ENCODE measurements at places on chromosomes 3 and 15. TPM values are rescaled to one million over a fixed set of nuclear protein-coding genes. Genes with fewer than 3 reads are reported as not detected.

- DNase-seq = no peak
- H3K4me1 ChIP-seq = peaks cover 8% of the 10 kb centered on the region
- no peak overlapping the region for H3K27ac ChIP-seq
Observed at GRCh38 chr15:61337541-61337940, 108.4 kb upstream of the RORA start.

DNA sequence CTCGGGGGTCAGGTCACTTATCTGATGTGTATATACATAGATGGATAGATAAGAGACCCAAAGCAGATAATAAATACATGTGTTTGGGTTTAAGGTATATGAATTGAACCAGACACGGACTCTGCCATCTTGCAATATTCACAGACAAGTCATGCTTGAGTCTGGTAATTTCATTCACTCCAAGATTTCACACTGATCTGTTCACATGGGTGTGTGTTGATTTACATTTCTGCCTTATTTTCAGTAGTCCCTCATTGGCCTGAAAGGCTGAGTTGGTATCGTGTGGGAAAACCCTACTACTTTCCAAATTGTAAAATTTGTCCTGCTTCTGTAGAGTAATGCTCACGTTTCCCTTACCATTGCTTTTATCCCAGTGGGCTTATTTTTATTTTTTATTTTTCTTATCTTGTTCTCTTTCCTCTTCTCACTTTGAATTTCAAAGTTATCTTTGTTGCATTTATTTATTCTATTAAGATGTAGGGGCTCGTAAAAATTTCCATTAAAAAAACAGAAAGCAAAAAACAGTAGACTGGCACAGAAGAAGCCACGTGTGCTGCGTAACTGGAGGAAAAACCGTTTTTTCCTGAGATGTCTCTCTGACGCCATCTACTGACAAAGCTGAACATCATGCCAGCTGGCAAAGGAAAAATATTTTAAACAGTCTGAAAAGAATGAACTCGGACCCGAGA is 10.8 kb upstream of the MFSD1 start:
- no peak overlapping the region for H3K27ac ChIP-seq
- no peaks in the 10 kb centered on the region for H3K4me1 ChIP-seq
- no peaks in the 10 kb centered on the region for H3K36me3 ChIP-seq
- H3K27me3 ChIP-seq = no peaks in the 10 kb centered on the region
- DNase-seq = no peak
- H3K4me3 ChIP-seq = peak overlapping the region; percentile 11

- H3K36me3 ChIP-seq = no peaks in the 10 kb centered on the region
- H3K27ac ChIP-seq = no peak overlapping the region
- no peak for DNase-seq
- no peaks in the 10 kb centered on the region for H3K4me1 ChIP-seq
- no peak overlapping the region for H3K4me3 ChIP-seq
- no peaks in the 10 kb centered on the region for H3K27me3 ChIP-seq
Observed at GRCh38 chr3:88040529-88040928, 18.3 kb downstream of the CGGBP1 start.

DNA sequence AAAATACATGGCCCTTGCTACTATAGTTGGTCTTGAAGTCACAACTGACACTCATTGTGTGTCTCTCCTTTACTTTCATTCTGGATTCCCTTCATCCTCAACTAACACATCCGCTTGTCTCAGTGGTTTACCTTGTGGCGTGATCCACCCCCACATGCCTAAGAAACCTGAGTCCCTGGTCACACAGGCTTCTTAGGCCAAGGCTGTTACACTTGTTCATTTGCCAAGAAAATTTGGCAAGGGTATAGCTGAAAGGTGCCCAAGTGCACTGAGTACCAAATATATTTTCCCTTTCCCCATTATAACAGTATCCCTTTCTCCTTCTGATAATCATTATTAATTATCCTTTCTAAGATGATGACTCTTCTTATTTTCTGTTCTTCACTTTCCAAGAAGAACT is 207.6 kb upstream of the STAC start:
- H3K4me3 ChIP-seq = no peak overlapping the region
- H3K27ac ChIP-seq = no peak overlapping the region
- no peaks in the 10 kb centered on the region for H3K36me3 ChIP-seq
- H3K27me3 ChIP-seq = no peaks in the 10 kb centered on the region

- no peaks in the 10 kb centered on the region for H3K27me3 ChIP-seq
- no peaks in the 10 kb centered on the region for H3K36me3 ChIP-seq
- H3K4me3 ChIP-seq = no peak overlapping the region
- peak overlapping the region; percentile 59 for H3K27ac ChIP-seq
- peaks cover 23% of the 10 kb centered on the region for H3K4me1 ChIP-seq
Observed at GRCh38 chr3:196774191-196774820, 34.6 kb downstream of the PAK2 start.

Gene ALDH1A3
- 8.4 TPM for total RNA-seq

DNA sequence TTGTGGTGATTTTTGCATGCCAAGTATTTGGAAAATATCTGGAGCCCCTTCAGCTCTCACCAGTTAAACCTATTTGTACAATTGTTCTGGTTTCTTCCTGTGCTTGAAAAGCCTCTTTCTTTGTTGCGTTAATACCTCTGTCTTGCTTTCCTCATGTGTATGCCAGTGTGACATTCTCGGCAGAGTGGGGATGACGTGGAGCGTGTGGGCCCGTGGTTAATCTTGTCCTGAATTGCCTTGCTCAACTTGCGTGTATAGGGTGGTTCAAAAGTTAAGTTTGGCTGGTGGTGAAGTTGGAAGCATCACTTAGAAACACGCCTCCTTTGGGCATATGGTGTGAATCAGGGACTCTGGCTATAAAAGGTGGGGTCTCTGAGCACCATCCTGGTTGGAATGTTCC is 67.1 kb downstream of the IGF1R start:
- no peaks in the 10 kb centered on the region for H3K4me1 ChIP-seq
- H3K36me3 ChIP-seq = no peaks in the 10 kb centered on the region
- H3K27me3 ChIP-seq = no peaks in the 10 kb centered on the region
- no peak overlapping the region for H3K4me3 ChIP-seq
- DNase-seq = no peak
- no peak overlapping the region for H3K27ac ChIP-seq

All from liver (tissue), 10 donors.